ENCODE measurements at places on chromosomes 2 and 18. TPM values are rescaled to one million over a fixed set of nuclear protein-coding genes. Genes with fewer than 3 reads are reported as not detected.

UNC80 gene
- not detected for total RNA-seq

NOSTRIN gene
- 18.3 TPM for total RNA-seq

SRBD1 gene
- 22.3 TPM for total RNA-seq

MC2R gene
- total RNA-seq = not detected

- DNase-seq = no peak
These were observed 226.7 kb upstream of the ZNF804A start for GRCh38 chr2:184371641-184372040.
